Effector memory CD8-positive, alpha-beta T cell (primary cell): ENCODE measurements at places on chromosomes 3 and 15.

GRCh38 chr3:172294223-172294806 lies 153.9 kb downstream of the GHSR start:
- no peak overlapping the region for H3K4me3 ChIP-seq
- no peak for DNase-seq
- H3K36me3 ChIP-seq: peaks cover 26% of the 10 kb centered on the region
- no peaks in the 10 kb centered on the region for H3K27me3 ChIP-seq

DNA sequence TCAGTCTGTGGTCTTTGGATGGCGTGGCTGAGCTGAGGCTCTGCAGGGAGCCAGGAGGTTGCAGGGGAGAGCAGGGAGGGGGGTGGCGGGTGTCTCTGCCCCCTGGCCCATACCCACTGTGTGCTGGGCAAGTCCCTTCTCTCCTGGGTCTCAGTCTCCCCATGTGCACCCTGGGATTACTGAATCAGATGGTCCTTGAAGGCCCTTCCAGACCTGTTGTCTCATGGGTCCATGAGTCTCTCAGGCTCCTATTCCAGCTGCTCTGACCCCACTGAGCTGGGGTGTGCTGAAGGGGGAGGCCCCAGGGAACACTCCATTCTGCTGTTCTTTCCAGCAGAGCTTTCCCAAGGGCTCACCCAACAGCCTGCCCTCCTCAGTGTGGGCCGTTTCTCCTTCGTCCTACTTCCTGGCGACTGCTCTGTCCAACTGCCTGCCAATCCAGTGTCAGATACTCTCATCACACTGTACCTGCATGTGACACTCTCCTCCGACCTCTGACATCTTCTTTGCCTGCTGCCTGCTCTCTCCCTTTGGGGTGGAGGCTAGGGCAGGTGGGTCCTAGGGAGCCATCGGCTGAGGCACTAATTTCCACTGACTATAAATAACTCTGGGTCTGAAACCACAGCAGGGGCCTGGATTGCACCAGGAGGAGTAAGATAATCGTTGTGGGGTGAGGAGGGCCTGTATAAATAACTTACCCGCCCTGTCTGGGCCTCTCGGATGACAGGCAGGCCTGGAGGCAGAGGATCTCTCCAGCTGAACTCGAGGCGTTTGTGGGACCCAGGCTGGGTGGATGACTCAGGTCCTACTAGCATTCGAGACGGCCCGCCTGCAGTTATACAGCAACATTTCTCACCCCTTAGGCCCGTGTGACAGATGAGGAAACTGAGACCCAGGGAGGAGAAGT lies 67.1 kb downstream of the ATP2B2 start:
- no peak overlapping the region for H3K4me3 ChIP-seq
- H3K36me3 ChIP-seq: no peaks in the 10 kb centered on the region
- no peak for DNase-seq
- H3K27ac ChIP-seq: peak overlapping the region; percentile 72
- peaks cover 24% of the 10 kb centered on the region for H3K4me1 ChIP-seq

DNA sequence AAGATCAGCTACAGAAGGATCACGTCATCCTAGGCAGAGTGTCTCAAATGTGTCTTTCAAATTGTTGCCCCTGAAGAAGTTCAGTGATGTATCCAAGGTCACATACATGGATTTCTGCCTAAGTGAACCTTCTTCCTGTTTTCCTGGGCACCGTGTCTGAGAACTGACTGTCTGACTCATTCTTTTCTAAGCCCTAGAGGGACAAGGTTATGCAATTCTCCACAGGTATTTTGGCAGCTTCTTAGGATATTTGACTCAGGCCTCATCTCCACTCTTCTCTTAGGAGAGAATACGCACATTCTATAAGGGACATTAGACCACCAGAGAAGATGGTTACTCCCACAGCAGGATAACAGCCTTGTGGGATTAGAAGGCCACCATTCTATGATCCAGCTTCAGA lies 391.9 kb upstream of the THBS1 start:
- no peak overlapping the region for H3K4me3 ChIP-seq
- peaks cover 36% of the 10 kb centered on the region for H3K27me3 ChIP-seq
- H3K36me3 ChIP-seq: peaks cover 1% of the 10 kb centered on the region
- DNase-seq: no peak
- H3K4me1 ChIP-seq: no peaks in the 10 kb centered on the region
- no peak overlapping the region for H3K27ac ChIP-seq

GRCh38 chr3:1191026-1191425 lies 98.2 kb downstream of the CNTN6 start:
- H3K4me1 ChIP-seq: no peaks in the 10 kb centered on the region
- H3K27ac ChIP-seq: no peak overlapping the region
- H3K4me3 ChIP-seq: no peak overlapping the region

DNA sequence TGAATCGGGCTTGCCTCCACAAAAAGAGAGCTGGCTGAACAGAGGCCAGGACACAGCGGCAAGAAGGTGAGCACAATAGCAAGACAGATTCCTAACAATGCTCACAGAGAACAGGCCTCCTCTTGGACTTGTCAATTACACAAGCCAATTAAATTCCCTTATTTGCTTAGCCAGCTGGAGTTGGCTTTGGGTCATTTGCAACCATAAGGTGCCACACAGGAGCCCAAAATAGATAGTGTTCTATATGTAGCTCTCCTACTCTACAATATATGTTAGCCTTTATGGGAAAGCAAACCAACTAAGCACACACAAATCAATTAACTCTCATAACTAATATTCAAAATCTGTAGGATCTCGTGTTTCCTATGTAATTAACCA lies 335.6 kb downstream of the FOXP1 start:
- no peak for DNase-seq
- H3K4me3 ChIP-seq: no peak overlapping the region
- H3K36me3 ChIP-seq: peaks cover 3% of the 10 kb centered on the region
- H3K27me3 ChIP-seq: no peaks in the 10 kb centered on the region
